Stomach (tissue), 19 donors: ENCODE measurements at places on chromosomes 1 and 21. TPM values are rescaled to one million over a fixed set of nuclear protein-coding genes. Genes with fewer than 3 reads are reported as not detected.

Gene DLGAP3
- not detected for total RNA-seq

Gene C1orf53
- total RNA-seq, result not detected

Gene TTC34
- total RNA-seq, result not detected

Gene GJB3
- total RNA-seq, result 1.7 TPM

DNA sequence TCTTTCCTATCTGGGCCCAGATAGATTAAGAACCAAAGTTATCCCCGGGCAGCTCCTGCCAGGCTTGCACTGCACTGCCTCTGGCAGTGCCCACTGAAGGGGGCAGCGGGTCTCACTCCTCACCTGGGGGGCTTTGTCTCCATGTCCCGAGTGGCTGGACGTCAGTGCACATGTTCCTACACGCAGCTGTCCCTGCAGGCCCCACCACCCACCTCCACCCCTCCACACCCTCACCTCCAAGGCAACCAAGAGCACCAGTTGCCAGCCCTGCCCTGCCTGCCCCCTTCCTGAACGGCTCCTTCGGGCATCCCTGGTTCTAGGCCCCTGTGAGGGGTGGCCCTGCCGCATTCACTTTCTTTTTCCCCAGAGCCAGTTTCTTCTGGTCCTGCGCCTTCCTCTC is 147.2 kb downstream of the PEX14 start:
- no peak for DNase-seq
- H3K27me3 ChIP-seq, result no peaks in the 10 kb centered on the region

DNA sequence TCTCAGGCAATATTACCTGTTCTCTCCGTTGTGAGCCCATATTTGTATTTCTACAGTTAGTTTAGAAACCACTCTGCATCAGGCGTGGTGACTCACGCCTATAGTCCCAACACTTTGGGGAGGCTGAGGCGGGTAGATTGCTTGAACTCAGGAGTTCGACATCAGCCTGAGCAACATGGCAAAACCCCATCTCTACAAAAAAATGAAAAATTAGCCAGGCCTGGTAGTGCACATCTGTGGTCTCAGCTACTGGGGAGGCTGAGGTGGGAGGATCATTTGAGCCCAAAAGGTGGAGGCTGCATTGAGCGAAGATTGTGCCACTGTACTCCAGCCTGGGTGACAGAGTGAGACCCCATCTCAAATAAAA is 19.7 kb upstream of the ID3 start:
- H3K36me3 ChIP-seq, result no peaks in the 10 kb centered on the region
- H3K27me3 ChIP-seq, result no peaks in the 10 kb centered on the region
- H3K27ac ChIP-seq, result no peak overlapping the region
- H3K4me1 ChIP-seq, result peaks cover 46% of the 10 kb centered on the region
- no peak for DNase-seq

- no peak overlapping the region for H3K4me3 ChIP-seq
- H3K27me3 ChIP-seq, result no peaks in the 10 kb centered on the region
- H3K4me1 ChIP-seq, result peaks cover 20% of the 10 kb centered on the region
Observed at GRCh38 chr21:36141513-36141925, 6.6 kb downstream of the CBR3 start.

DNA sequence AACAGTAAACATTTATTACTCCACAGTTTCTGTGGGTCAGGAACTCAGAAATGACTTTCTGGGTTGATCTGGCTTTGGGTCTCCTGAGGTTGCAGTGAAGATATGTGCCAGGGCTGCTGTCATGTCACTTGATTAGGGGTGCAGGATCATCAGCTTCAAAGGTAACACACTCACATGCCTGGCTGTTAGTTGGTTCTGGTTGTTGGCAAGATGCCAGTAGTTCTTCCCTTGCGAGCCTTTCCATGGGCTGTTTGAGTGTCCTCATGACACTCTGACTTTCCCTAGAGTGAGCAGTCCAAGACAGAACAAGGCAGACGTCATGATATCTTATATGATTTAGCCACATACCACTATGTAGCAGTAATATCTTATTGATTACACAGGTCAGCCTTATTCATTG is 1.8 kb downstream of the SWT1 start:
- peaks cover 30% of the 10 kb centered on the region for H3K36me3 ChIP-seq
- DNase-seq, result no peak
- no peak overlapping the region for H3K27ac ChIP-seq
- no peak overlapping the region for H3K4me3 ChIP-seq

GRCh38 chr1:182383934-182384333 is 7.7 kb downstream of the GLUL start:
- peaks cover 76% of the 10 kb centered on the region for H3K36me3 ChIP-seq
- H3K4me3 ChIP-seq, result peak overlapping the region; percentile 9
- no peak for DNase-seq
- no peaks in the 10 kb centered on the region for H3K27me3 ChIP-seq
- H3K4me1 ChIP-seq, result peaks cover 83% of the 10 kb centered on the region

DNA sequence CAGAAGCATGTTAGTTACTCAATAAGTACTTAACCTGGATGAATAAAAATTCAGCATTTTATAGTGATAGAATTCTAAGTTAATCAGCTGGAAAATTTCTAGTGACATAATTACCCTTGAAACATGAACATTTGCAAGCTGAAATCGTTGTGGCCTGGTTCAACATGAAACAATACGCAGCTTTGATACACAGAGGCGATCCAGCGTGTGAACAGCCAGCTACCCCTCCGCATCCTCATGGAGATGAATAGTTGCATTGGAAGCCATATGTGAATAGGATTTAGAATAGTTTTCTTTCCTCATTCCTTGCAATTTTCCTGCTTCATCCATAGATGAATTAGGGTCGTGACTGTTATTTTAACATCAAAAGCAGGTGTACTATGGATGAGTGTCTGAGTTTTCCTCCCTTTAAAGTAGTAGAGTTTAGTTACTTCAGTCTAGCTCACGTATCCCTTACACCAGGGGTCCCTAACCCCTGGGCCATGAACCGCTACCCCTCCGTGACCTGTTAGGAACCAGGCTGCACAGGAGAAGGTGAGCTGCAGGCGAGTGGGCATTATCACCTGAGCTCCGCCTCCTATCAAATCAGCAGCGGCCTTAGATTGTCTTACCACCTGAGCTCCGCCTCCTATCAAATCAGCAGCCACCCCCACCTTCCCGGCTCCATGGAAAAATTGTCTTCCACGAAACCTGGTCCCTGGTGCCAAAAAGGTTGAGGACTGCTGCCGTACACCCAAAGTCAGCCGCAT is 6.2 kb upstream of the TARBP1 start:
- no peak overlapping the region for H3K27ac ChIP-seq
- no peaks in the 10 kb centered on the region for H3K27me3 ChIP-seq
- H3K4me3 ChIP-seq, result no peak overlapping the region
- no peaks in the 10 kb centered on the region for H3K36me3 ChIP-seq
- peaks cover 6% of the 10 kb centered on the region for H3K4me1 ChIP-seq

GRCh38 chr1:198352975-198353695 is 187.3 kb downstream of the ATP6V1G3 start:
- no peak overlapping the region for H3K27ac ChIP-seq
- no peak for DNase-seq
- H3K27me3 ChIP-seq, result no peaks in the 10 kb centered on the region
- H3K4me1 ChIP-seq, result no peaks in the 10 kb centered on the region
- no peak overlapping the region for H3K4me3 ChIP-seq
- H3K36me3 ChIP-seq, result no peaks in the 10 kb centered on the region

- no peaks in the 10 kb centered on the region for H3K36me3 ChIP-seq
- H3K4me1 ChIP-seq, result no peaks in the 10 kb centered on the region
- no peaks in the 10 kb centered on the region for H3K27me3 ChIP-seq
- DNase-seq, result no peak
- peak overlapping the region; percentile 58 for H3K27ac ChIP-seq
Observed at GRCh38 chr1:168893359-168893801, 164.4 kb upstream of the DPT start.

GRCh38 chr1:94951509-94952208 is 24.7 kb upstream of the CNN3 start:
- no peak overlapping the region for H3K27ac ChIP-seq
- H3K27me3 ChIP-seq, result no peaks in the 10 kb centered on the region
- no peak for DNase-seq
- H3K4me3 ChIP-seq, result no peak overlapping the region

DNA sequence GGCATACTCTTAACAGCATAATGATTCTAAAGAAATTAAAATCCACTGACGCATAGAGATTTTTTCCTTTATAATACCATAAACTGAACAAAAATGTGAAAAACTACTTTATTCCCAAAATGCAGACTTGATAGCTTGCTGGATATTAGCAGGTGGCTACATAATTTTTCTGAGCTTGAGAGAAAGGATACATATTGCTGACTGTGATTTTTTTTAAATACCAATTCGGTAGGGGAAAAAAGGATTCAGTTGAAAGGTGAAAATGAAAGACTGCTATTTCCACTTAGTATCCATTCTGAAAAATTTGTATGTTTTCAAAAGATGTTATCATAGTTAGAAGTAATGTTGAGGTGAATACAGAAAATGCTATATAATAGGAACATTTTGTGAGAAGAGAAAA is 90.0 kb upstream of the MAP1LC3C start:
- no peak overlapping the region for H3K4me3 ChIP-seq
- H3K27me3 ChIP-seq, result no peaks in the 10 kb centered on the region
- H3K36me3 ChIP-seq, result no peaks in the 10 kb centered on the region
- DNase-seq, result no peak

DNA sequence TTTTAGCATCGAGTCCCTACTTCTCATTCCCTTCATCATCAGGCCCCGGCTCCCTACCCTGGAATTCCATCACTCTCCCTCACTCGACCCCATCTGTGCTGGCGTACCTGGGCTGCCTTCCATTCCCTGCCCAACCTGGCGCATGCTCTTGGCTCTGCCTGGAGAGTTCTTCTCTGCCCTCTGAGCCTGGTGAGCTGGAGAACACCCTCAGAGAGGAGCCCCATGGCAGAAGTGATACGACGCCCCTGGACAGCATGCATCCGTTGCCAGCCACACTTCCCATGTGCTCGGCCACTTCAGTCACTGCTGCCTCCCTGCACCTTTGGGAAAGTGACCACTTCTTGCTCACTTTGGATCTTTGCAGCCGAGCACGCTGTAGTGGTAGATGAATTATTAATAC is 30.1 kb downstream of the OLFML2B start:
- no peaks in the 10 kb centered on the region for H3K4me1 ChIP-seq
- no peak overlapping the region for H3K27ac ChIP-seq
- no peaks in the 10 kb centered on the region for H3K36me3 ChIP-seq
- DNase-seq, result no peak
- no peaks in the 10 kb centered on the region for H3K27me3 ChIP-seq
- H3K4me3 ChIP-seq, result no peak overlapping the region

DNA sequence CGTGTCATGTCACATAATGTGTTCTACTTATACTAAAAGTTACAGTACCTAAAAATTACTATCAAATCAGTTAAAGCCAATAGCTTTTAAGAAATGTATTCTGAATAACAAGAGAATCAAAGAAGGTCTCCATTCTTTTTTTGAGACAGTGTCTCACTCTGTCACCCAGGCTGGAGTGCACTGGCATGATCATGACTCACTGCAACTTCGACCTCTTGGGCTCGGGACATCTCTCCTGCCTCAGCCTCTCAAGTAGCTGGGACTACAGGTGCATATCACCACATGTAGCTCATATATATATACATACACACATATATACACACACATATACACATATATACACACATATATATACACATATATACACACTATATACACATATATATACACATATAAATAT is 20.1 kb downstream of the COP1 start:
- no peaks in the 10 kb centered on the region for H3K36me3 ChIP-seq
- peaks cover 6% of the 10 kb centered on the region for H3K4me1 ChIP-seq
- no peak overlapping the region for H3K27ac ChIP-seq
- no peak for DNase-seq

- H3K4me1 ChIP-seq, result peaks cover 8% of the 10 kb centered on the region
- no peak overlapping the region for H3K4me3 ChIP-seq
- H3K36me3 ChIP-seq, result no peaks in the 10 kb centered on the region
- no peak overlapping the region for H3K27ac ChIP-seq
- peaks cover 6% of the 10 kb centered on the region for H3K27me3 ChIP-seq
Observed at GRCh38 chr1:154759793-154760192, 110.3 kb downstream of the KCNN3 start.

DNA sequence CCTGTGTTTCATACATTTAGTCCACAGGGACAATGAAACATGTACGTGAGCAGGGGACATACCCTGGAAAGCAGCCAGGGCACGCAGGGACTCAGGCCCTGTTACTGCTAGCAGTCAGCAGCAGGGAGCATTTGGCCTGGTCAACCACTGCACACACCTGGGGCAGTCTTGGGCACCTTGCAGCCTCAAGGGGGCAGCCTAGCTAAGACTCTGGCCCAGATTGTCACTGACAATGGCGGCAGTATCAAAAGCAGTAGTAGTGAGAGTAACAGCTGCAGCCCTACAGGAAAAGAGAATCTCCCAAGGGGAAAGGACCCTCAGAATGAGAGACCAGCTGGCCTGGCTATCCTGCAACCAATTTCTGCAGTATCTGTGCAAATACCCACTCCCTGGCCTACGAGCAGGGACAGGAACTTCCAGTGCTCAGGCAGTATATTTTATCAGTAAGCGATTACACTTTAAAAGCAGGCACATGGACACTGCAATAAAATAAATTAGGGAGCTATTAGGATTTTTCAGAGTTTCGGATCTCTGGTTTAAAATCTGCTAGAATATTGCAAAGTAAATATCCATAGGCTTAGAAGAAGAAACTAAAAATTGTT is 475.6 kb downstream of the LTN1 start:
- no peaks in the 10 kb centered on the region for H3K36me3 ChIP-seq
- H3K27me3 ChIP-seq, result no peaks in the 10 kb centered on the region
- H3K4me3 ChIP-seq, result no peak overlapping the region

DNA sequence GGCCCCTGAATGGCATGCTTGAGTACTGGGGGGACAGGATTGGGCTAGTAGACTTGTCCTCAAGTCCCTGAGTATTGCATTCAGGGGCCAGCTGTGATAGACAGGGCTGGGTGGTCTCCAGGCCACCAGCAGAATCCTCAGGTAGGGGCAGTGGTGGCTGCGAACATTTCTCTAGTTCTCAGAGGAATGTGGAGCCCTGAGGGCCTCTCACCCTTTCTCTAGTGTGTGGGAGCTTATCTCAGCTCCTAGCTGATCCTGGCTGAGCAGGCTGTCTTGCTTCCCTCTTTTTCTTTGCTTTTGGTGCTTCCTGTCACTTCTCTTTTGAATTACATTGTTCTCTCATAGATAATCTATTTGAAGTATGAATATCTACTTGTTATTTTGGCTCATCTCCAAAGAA is 30.0 kb upstream of the PM20D1 start:
- H3K4me3 ChIP-seq, result no peak overlapping the region
- no peak overlapping the region for H3K27ac ChIP-seq
- H3K4me1 ChIP-seq, result no peaks in the 10 kb centered on the region

DNA sequence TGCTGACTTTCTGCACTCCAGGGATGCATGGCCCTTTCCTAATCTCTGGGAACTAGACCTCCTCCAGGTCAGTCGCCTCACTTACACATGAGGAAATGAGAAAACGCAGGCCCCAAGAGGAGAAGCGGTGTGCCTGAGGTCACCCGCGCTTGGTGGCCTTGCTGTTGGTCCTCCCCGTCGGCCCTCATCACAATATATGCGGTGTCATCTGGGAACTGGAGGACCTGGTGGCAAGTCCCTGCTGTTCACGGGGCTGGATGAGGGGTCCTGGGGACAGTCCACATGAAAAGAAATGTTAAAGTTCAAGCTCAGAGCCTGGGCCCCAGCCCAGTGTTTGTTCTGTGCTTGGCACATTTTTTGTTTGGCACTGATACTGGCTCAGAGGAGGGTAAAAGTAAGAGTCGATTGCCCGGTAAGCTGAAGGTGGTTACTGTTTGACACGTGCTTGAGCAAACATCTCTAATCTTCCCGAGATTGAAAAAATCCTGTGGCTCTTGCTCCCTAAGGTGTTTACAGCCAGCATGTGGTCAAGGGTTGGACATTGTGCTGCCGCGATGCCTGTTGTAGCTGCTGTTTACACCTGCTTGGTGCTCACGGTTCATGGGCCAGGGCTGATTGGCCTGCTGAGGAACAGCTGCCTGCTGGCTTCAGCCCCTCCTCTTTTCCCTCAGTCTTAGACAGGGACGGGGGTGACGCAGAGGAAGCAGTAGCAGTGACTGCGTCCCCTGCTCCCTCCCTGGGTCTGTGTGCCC is 5.2 kb downstream of the COQ8A start:
- peaks cover 78% of the 10 kb centered on the region for H3K4me1 ChIP-seq
- no peaks in the 10 kb centered on the region for H3K27me3 ChIP-seq
- H3K27ac ChIP-seq, result peak overlapping the region; percentile 77
- H3K36me3 ChIP-seq, result no peaks in the 10 kb centered on the region
- peak; percentile 92 for DNase-seq
